Activated CD4-positive, alpha-beta T cell treated with anti-CD3 and anti-CD28 coated beads, Interleukin-2, amount 10 ng/mL, durations not matched to agents 24 days and 14 days (primary cell): ENCODE measurements at places on chromosomes 11 and 22.

GRCh38 chr11:45798793-45799441, 6.0 kb upstream of the SLC35C1 start:
- H3K36me3 ChIP-seq, result no peaks in the 10 kb centered on the region
- H3K27me3 ChIP-seq, result peaks cover 7% of the 10 kb centered on the region
- no peak for DNase-seq
- no peak overlapping the region for H3K27ac ChIP-seq
- no peak overlapping the region for H3K4me3 ChIP-seq

DNA sequence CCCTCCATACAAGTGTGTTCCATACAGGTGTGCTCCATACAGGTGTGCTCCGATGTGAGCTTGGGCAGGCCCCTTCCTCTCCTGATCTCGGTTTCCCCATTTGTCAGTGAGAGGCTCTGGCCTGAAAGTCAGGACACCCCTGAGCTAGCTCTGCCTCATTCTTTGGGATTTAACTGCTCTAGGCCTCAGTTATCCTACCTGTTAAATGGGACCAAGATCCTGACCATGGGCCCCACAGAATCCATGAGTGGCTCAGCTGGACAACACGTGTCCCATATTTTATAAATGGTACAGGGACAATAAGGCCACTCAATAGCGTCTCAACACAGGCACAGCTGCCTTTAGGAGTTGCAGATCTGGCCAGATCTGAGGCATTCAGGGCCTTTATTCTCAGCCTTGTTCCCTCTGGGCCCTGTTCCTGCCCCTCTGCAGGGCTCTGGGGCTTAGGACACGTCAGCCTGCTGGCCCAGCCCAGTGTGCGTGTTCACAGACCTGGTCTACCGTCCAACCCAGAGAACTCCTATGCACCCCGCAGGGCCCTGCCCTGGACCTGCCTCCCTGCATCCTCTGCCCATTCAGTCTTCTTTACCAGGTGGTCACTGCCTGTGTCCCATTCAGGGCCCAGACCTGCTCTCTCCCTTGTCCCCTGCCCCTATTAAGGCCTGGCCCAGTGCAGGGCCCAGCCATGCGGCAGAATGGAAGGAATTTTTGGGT, 18.9 kb upstream of the IGLL1 start:
- H3K27ac ChIP-seq, result no peak overlapping the region
- no peaks in the 10 kb centered on the region for H3K36me3 ChIP-seq
- peaks cover 2% of the 10 kb centered on the region for H3K27me3 ChIP-seq

DNA sequence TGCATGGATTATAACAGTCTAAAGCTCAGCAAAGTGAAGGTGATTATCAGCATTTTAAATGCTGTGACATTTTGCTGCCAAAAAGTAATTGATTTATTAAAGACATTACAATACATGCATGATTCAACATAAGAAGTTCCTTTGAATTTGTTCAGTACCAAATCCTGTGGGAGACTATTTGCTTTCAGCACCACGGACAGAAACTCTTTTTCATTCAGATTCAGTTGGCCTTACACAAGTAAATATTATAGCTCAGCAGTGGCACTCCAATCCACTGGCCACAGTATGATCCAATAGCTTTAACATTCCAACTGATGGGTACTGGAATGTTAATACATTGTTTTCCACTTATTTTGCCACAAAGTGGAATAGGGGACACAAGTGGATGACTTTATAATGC, 806.7 kb downstream of the NTM start:
- H3K4me1 ChIP-seq, result no peaks in the 10 kb centered on the region
- H3K27me3 ChIP-seq, result no peaks in the 10 kb centered on the region
- H3K4me3 ChIP-seq, result no peak overlapping the region
- no peaks in the 10 kb centered on the region for H3K36me3 ChIP-seq
- no peak overlapping the region for H3K27ac ChIP-seq

- no peak for DNase-seq
- peaks cover 21% of the 10 kb centered on the region for H3K4me1 ChIP-seq
These were observed 572 bp upstream of the APLP2 start for GRCh38 chr11:130068986-130069658.

DNA sequence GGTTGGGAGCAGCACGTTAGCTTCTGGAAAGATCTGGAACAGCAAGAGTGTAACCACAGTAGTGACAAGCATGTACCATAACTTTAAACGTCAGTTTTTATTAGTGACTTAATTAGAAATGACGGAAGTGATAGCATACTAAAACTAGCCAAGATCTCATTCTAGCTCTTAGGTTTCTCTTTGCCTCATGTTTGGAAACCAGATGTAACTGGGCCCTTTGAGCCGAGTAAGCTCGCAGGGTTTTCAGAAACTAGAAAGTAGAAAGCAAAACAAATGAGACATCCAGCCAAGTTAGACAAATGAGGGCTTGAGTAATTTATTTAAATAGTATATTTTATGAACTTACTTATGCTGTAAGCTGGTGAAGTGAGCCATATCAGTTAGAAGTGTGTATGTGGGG, 40.2 kb upstream of the SLC5A12 start:
- H3K27me3 ChIP-seq, result no peaks in the 10 kb centered on the region
- no peak overlapping the region for H3K27ac ChIP-seq
- no peaks in the 10 kb centered on the region for H3K36me3 ChIP-seq

GRCh38 chr11:120074076-120074475, 63.8 kb downstream of the TRIM29 start:
- DNase-seq, result no peak
- H3K27ac ChIP-seq, result no peak overlapping the region
- H3K4me3 ChIP-seq, result no peak overlapping the region
- H3K4me1 ChIP-seq, result no peaks in the 10 kb centered on the region
- no peaks in the 10 kb centered on the region for H3K36me3 ChIP-seq

- H3K27ac ChIP-seq, result peak overlapping the region; percentile 91
- H3K4me3 ChIP-seq, result peak overlapping the region; percentile 69
- DNase-seq, result no peak
- H3K36me3 ChIP-seq, result peaks cover 25% of the 10 kb centered on the region
These were observed 18.2 kb downstream of the LIMK2 start for GRCh38 chr22:31230155-31230870.

DNA sequence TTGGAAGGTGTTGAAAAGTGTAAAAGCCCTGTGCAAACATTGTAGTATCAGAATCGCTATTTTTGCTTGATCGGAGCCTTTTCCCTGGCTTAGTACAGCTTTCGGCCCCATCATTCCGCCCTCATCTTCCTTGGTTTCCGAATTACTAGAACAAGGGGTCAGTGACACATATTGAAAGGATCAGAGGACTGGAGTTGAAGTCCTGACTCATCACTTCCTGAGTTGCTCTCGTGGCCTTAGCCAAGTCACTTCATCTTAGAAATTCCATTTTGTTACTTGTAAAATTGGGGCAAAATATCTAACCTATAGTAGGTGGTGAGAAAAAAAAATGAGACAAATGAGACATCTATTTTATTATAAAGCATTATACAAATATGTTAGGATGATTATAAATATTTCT, 375.0 kb downstream of the NTM start:
- H3K27me3 ChIP-seq, result no peaks in the 10 kb centered on the region
- no peak overlapping the region for H3K27ac ChIP-seq
- H3K4me1 ChIP-seq, result no peaks in the 10 kb centered on the region
- no peaks in the 10 kb centered on the region for H3K36me3 ChIP-seq

- H3K4me3 ChIP-seq, result no peak overlapping the region
- DNase-seq, result no peak
- H3K27ac ChIP-seq, result no peak overlapping the region
- H3K36me3 ChIP-seq, result no peaks in the 10 kb centered on the region
- no peaks in the 10 kb centered on the region for H3K4me1 ChIP-seq
These were observed 538.4 kb downstream of the FAM181B start for GRCh38 chr11:82195283-82195682.

DNA sequence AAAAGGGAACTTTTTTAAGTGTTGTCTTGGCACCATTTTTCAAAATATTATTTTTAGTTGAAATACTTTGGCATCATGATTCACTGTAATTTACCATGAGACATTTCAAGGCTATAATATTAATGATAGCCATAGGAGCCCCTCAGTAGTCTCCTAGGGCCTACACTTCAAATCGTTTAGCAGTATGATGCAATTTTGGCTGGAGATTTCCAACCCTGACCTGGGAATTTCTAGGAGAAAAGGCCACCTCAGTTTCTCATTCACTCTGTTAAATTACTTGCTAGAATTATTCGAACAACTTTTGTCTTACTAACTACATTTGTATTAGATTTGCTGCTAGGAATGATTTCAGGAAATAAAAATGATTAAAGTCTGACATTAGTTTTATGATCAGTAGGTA, 1610.9 kb upstream of the RAG2 start:
- DNase-seq, result no peak
- H3K27me3 ChIP-seq, result no peaks in the 10 kb centered on the region
- no peaks in the 10 kb centered on the region for H3K36me3 ChIP-seq
- no peak overlapping the region for H3K27ac ChIP-seq
- H3K4me1 ChIP-seq, result no peaks in the 10 kb centered on the region

DNA sequence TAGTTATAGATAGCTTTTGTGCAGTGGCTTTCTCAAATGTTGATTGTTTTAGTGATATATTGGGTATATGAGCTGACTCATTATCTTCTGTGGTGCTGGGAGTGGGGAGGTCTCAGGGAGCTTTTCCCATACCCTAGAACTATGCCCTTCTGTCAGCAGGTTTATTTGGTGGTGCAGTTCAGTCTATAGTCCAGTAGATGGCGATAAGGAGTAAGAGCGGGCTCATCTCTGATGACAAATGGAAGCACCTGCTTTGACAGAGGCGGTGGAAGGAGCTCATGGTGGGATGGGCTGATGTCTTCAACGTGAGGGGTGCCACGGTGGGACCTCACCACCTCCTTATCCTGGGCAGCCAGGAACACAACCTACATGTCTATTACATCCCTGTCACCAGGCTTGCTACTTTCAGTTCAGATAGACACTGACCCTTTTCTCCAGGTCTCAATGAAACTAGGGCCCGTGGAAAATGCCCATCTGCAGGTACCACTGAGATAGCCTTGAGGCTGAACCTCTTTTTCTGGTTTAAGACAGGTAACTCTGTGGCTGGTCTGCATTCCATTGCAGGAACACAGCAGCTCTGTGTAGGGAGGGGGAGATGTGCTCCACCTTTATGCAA, 13.0 kb upstream of the OR6A2 start:
- H3K4me3 ChIP-seq, result no peak overlapping the region
- H3K4me1 ChIP-seq, result no peaks in the 10 kb centered on the region
- DNase-seq, result peak; percentile 83

DNA sequence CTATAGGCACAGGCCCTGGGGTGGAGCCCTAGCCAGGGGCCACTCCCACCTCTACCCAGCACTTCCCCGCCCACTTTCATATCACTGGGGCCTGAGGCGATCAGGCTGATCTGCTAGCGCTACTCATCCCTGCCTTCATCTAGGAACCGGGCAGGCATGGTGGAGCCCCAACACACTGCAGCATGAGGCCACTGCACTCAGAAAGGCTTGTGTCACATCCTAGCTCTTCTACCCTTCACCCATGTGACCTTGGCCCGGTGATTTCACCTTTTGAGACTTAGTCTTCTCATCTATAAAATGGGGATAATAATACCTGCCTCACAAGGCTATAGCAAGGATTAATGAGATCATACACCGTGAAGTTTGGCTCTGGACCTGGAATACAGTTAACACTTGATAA, 18.1 kb upstream of the GDPD5 start:
- no peak overlapping the region for H3K27ac ChIP-seq
- no peak overlapping the region for H3K4me3 ChIP-seq
- H3K36me3 ChIP-seq, result no peaks in the 10 kb centered on the region
- H3K4me1 ChIP-seq, result peaks cover 2% of the 10 kb centered on the region

DNA sequence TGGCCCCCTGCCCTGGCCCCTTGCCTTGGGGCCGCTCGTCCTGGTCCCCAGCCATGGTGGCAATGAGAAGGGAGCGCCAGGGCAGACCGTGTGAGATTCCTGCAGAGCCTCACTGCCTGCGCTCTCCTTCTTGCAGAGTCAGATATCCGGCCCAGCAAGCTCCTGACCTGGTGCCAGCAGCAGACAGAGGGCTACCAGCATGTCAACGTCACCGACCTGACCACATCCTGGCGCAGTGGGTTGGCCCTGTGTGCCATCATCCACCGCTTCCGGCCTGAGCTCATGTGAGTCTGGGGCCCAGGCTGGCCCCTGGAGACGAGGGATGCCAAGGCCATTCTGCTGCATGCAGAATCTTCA, 114.1 kb downstream of the MICAL2 start:
- H3K27me3 ChIP-seq, result no peaks in the 10 kb centered on the region
- H3K4me1 ChIP-seq, result peaks cover 48% of the 10 kb centered on the region
- H3K27ac ChIP-seq, result peak overlapping the region; percentile 92

- no peak overlapping the region for H3K27ac ChIP-seq
- H3K4me3 ChIP-seq, result no peak overlapping the region
- no peaks in the 10 kb centered on the region for H3K36me3 ChIP-seq
These were observed 3.4 kb downstream of the GUCY1A2 start for GRCh38 chr11:107014871-107015270.

GRCh38 chr11:122334546-122335339, 218.7 kb upstream of the BLID start:
- H3K36me3 ChIP-seq, result no peaks in the 10 kb centered on the region
- no peaks in the 10 kb centered on the region for H3K4me1 ChIP-seq
- no peak overlapping the region for H3K4me3 ChIP-seq

DNA sequence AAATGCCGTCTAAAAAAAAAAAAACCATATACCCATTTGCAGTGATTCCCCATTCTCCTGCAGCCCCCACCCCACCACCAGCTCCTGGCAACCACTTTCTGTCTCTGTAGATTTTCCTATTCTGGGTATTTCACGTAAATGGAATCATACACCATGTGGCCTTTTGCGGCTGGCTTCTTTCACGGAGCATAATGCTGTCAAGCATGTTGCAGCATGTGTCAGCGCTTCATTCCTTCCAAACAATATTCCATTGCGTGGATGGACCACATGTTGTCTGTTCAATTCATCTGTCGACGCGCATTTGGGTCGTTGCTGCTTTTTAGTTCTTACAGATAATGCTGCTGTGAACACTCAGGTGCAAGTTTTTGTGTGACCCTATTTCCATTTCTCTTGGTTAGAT, 14.8 kb upstream of the EMID1 start:
- H3K36me3 ChIP-seq, result no peaks in the 10 kb centered on the region
- no peak overlapping the region for H3K27ac ChIP-seq
- H3K27me3 ChIP-seq, result peaks cover 8% of the 10 kb centered on the region
- no peak for DNase-seq
- no peaks in the 10 kb centered on the region for H3K4me1 ChIP-seq
- H3K4me3 ChIP-seq, result no peak overlapping the region

DNA sequence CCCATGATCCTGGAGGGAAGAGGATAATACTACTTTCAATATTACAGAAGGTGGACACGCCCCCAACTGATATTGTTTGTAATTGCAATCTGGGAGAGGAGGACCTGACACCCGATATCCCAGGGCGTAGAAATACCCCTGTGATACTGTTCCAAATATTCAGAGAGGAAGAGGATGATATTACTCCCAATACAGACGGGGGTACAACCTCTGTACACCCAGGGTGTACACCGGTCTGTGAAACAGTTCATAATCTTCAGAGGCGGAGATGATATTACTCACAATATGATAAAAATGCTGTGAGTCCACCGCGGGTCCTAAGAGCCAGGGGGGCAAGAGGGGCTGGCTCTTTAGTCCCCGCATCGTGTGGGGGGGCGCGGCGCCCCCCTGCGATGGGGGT, 57.2 kb upstream of the ALDH3B2 start:
- no peaks in the 10 kb centered on the region for H3K36me3 ChIP-seq
- H3K4me1 ChIP-seq, result peaks cover 17% of the 10 kb centered on the region
- peak overlapping the region; percentile 4 for H3K4me3 ChIP-seq
